ENCODE measurements at places on chromosomes 11 and 22. TPM values are rescaled to one million over a fixed set of nuclear protein-coding genes. Genes with fewer than 3 reads are reported as not detected.

C1QTNF5 gene
- not detected for total RNA-seq

TMEM151A gene
- 4.3 TPM for total RNA-seq

KRTAP5-1 gene
- total RNA-seq: not detected

EHF gene
- 0.73 TPM for total RNA-seq

BACE1 gene
- 10.8 TPM for total RNA-seq

SLC17A6 gene
- total RNA-seq: not detected

FJX1 gene
- 37.6 TPM for total RNA-seq

DERL3 gene
- total RNA-seq: 0.68 TPM

DBX1 gene
- total RNA-seq: not detected

ACER3 gene
- 20.9 TPM for total RNA-seq

Measured in A549 treated with ZK216348 at 1 μM for 4 hours (cell line).